Activated T-helper 17 cell treated with anti-CD3 and anti-CD28 coated beads, Interleukin-2, amount 50 U/mL, for 72 hours (primary cell): ENCODE measurements at places on chromosomes 2 and 18.

GRCh38 chr2:119249311-119249710 lies 25.7 kb downstream of the STEAP3 start:
- H3K36me3 ChIP-seq: no peaks in the 10 kb centered on the region
- no peak overlapping the region for H3K4me3 ChIP-seq
- H3K27ac ChIP-seq: no peak overlapping the region
- H3K4me1 ChIP-seq: no peaks in the 10 kb centered on the region

GRCh38 chr18:76572518-76573247 lies 77.6 kb upstream of the ZNF516 start:
- no peak overlapping the region for H3K4me3 ChIP-seq
- H3K27ac ChIP-seq: no peak overlapping the region
- H3K36me3 ChIP-seq: no peaks in the 10 kb centered on the region
- peaks cover 34% of the 10 kb centered on the region for H3K27me3 ChIP-seq
- no peaks in the 10 kb centered on the region for H3K4me1 ChIP-seq

GRCh38 chr2:168239281-168239680 lies 8.1 kb downstream of the STK39 start:
- peaks cover 7% of the 10 kb centered on the region for H3K36me3 ChIP-seq
- no peak for ATAC-seq
- no peak overlapping the region for H3K27ac ChIP-seq
- H3K4me1 ChIP-seq: peaks cover 15% of the 10 kb centered on the region

GRCh38 chr18:13608791-13609532 lies 117.4 kb downstream of the FAM210A start:
- peaks cover 45% of the 10 kb centered on the region for H3K4me1 ChIP-seq
- H3K4me3 ChIP-seq: peak overlapping the region; percentile 83
- H3K27ac ChIP-seq: peak overlapping the region; percentile 63
- peak; percentile 64 for ATAC-seq
- H3K27me3 ChIP-seq: no peaks in the 10 kb centered on the region

- H3K27ac ChIP-seq: no peak overlapping the region
- H3K4me3 ChIP-seq: no peak overlapping the region
- no peak for ATAC-seq
- H3K4me1 ChIP-seq: no peaks in the 10 kb centered on the region
- no peaks in the 10 kb centered on the region for H3K36me3 ChIP-seq
Observed at GRCh38 chr2:54419855-54420523, 36.1 kb upstream of the SPTBN1 start.
